H4 (cell line): ENCODE measurements at places on chromosomes 13 and 19.

DNA sequence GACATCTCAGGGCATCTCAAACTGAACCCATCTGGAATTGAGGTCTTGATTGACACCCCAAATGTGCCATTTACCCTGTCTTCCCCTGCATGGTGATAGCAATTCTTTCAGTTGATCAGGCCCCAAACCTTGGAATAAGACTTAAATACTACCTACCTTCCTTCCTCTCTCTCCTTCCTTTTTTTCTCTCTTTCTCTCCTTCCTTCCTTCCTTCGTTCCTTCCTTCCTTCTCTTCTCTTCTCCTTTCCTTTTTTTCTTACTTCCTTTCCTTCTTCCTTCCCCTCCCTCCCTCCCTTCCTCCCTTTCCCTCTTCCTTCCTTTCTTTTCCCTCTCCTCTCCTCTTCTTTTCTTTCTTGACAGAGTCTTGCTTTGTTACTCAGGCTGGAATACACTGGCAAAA, 7.4 kb upstream of the GIPC1 start:
- no peak for DNase-seq

- no peak for DNase-seq
Observed at GRCh38 chr19:45901912-45902650, at the start of gene MYPOP. Gene MYPOP, minus strand, starts transcription at chr19:45902613. Its CDS starts 840 bp downstream, at chr19:45901773.

- DNase-seq = no peak
Observed at GRCh38 chr13:62702502-62702901, 1286.9 kb upstream of the PCDH20 start.

GRCh38 chr19:42323473-42323851, 2.0 kb upstream of the MEGF8 start:
- no peak for DNase-seq

GRCh38 chr19:23992348-23992747, 77.7 kb downstream of the ZNF726 start:
- no peak for DNase-seq

GRCh38 chr13:41241626-41242025, 21.8 kb downstream of the MTRF1 start:
- no peak for DNase-seq

DNA sequence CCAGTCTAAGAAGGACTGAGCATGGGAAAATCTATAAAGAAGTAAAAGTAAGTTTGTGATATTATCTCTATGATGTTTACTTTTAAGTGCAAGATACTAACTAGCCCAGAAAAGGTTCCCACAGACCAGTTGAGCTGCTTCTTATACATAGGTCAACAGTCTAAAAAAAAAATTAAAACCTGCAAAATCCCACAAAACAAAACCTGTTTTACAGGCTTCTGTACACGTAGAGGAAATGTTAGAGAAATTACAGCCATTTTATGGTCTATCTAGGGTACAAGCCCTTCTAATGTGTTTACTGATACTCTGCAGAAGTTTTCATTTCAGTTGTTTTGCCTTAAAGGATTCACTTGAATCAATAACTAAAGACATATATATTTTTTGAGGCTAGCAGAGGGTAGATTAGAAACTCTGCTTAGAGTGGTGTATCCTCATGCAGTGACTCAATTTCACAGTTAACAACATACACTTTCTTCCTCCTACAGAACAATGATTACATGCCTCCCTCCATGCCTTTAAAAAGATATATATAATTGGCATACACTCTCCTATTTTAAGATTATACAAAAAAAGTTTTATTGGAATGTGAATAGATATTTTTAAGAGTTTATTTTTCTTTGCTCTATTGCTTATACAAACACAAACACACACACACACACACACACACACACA, 43.9 kb downstream of the CAB39L start:
- no peak for DNase-seq

- no peak for DNase-seq
Observed at GRCh38 chr19:1206864-1207450, 1.4 kb downstream of the STK11 start.

DNA sequence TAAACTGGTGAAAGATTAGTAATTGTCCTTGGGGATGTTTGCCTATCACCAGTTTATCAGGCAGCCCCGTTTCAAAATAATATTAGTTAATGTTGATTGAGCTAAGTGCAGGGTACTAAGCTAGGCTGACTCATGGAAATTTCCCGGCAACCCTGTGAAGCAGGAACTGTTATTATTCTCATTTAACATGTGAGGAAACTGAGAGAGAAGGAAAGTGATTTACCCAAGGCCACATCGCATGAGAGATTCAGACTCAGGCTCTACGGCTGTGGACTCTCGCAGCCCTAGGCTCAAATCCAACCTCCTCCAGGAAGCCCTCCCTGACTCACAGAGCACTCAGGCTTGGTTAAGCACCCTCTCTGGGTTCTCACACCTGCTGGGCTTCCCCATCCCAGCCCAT, 19.7 kb downstream of the CLPTM1 start:
- no peak for DNase-seq

- DNase-seq = no peak
Observed at GRCh38 chr19:6109947-6110346, 353 bp downstream of the RFX2 start.

GRCh38 chr13:32087955-32088747, 56.6 kb downstream of the FRY start:
- DNase-seq = no peak

GRCh38 chr13:31930490-31930889, 101.1 kb upstream of the FRY start:
- DNase-seq = no peak

DNA sequence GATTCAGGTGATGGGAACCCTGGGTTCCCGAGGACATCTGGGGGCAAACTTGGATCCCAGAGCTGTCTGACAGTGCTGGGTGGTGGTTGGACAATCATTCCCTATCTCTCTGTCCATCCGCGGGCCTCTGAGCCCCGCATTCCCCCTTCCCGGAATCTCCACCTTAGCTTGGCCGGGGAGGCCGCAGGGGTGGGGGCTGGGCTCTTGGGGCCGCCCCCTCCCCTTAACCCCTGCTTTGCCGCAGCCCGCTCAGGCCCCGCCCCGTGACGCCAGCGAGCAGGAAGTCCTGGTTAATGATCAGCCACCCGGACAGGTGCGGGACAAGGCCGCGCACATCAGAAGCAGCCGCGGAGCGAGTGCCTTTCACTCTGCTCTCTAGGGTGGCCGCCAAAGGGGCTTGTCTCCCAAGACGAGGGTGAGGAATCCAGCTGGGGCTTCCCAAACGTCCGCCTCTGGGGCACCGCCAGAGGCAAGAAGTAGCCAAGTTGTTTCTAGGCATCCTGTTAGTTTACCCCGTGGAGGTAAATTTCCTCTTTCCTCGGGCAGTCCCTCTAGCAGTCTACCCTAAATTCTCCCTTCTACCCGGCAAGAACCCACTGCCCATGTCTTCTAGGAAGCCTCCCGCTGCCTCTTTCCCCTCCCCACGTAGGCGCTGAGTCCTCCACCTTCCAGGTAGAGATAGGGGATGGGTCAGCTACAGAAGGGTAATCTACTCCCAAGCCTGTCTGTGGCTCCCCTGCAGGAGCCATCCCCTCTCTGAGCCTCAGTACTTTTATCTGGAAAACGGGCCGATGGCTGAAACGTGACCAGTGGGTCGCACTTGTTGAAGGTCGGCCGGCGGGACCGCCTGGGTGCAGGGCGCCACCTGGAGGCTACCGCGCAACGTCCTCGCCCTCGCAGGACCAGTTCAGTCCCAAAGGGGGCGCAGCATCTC, 3.0 kb downstream of the IRF2BP1 start:
- DNase-seq = peak; percentile 63
